ENCODE measurements at places on chromosomes 5 and 9. TPM values are rescaled to one million over a fixed set of nuclear protein-coding genes. Genes with fewer than 3 reads are reported as not detected.

GRCh38 chr5:43514471-43514815, 505 bp downstream of the C5orf34 start:
- DNase-seq, result no peak

DNA sequence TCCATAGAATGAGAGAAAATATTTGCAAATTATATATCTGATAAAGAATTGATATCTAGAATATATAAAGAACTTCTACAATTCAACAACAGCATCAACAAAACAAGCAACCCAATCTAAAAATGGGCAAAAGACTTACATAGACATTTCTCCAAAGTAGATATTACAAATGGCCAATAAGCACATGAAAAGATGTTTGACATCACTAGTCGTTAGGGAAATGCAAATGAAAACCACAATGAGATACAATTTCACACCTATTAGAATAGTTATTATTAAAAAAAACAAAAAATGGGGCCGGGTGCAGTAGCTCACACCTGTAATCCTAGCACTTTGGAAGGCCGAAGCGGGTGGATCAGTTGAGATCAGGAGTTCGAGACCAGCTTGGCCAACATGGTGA, 24.4 kb downstream of the CATSPER3 start:
- no peak for DNase-seq

- no peak for DNase-seq
These were observed 25.1 kb downstream of the IL7R start for GRCh38 chr5:35881758-35882157.

DNA sequence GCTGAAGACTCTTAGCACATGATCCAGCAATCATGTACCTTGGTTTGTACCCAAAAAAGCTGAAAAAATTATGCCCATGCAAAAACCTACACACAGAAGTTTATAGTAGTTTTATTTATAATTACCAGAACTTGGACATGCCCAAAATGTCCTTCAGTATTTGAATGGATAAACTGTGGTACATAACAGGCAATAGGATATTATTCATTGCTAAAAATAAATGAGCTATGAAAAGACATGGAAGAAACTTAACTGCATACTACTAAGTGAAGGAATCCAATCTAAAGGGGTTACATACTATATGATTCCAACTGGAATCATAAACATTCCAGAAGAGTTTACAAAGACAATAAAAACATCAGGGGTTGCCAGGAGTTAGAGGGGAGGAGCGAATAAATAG, 25.6 kb downstream of the FBXL17 start:
- no peak for DNase-seq

DNA sequence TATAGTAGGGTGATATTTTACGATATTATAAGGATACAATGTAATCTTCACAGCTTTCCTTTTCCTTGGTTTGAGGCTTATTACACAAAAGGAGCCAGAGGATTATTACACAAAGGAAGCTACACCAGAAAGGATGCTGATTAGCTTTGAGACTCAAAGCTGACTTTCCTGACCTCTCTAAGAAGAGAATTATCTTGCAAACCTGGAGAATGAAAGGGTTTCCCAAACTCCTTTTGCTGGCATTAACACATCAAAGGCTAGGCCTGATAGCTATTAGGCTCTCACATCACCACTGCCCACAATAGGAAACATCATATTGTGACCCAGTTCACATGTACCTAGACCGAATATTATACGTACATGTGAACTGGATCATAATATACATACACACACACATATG, 34.2 kb upstream of the CHD1 start:
- no peak for DNase-seq

KCNV2 gene
- not detected for total RNA-seq

DNA sequence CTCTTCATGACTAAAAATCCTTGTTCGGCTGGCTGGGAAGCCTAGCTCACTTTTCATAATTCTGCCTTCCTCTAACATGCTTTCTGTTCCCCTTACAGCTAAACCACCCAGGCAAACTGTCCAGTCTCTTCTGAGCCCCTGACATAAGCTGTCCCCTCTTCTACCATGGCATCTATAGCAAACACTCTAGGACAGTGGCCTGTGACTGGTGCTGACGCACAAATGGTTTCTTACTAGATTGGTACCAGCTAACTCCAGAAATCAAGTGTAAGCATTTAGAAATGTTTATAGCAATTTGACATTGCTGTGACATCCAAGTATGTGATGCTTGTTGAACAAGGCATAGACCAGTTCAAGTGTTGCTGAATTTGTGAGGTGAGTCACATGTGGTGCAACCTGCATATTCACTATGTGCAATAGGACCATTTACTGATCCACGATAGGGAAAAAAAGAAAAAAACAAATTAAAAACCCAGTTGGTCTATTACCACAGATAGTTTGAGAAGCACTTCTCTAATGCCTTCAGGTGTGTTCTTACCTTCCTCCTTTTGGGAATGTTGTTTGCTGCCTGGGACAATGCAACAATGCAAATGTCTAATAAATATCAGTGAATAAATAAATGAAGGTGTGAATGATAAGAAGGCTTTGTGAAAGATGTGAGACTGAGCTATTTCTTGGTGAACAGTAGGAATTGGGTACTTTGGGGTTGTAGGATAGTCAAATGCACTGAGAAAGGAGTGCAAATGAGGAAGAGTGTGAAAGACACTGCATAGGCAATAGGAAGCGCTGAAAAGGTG, 22.4 kb downstream of the ELOVL7 start:
- DNase-seq, result no peak
